ENCODE measurements at places on chromosomes 4 and X.

GRCh38 chr4:7651461-7651921 lies 216.8 kb upstream of the PSAPL1 start:
- peak; percentile 63 for DNase-seq

DNA sequence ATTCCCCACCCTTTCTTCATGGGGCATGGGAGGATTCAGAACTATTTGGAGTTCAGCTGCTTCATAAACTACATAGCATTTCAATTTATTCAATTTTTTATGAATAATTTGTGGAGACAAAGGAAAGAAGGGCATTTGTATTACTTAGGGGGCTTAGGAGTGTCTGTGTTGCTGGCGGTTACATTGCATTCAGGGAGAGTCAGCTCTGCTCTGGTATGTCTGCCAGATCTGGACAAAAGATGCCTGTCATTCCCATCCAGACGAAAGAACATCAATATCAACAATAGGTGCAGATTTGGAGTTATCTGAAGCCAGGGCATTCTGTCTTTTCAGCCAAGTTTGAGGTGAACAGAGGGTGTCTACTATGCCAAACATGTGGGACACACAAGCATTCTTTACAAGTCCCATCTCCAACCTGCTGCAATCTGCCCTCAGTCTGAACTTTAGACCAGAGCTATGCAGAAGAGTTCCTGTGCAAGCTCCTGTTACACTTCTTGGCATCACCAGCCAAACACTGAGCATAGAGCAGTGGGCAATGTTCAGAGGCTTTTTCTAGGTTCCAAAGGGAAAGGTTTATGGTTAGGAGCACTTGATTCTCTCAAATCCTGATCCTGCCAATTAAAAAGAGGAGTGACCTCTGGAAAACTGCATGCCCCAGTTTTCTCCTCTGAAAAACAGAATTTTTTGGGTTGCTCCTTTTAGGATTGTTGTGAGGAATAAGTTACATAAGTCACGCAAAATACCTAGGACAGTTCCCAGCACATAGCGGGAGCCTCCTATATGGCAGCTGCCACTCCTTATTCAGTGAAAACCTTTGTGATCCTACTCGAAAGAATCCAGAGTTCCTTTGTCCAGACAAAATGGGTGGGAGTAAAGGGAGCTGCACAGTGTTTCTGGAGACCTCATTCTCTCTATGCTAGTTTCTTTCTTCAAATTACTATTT lies 719.5 kb upstream of the SLIT2 start:
- DNase-seq = no peak

DNA sequence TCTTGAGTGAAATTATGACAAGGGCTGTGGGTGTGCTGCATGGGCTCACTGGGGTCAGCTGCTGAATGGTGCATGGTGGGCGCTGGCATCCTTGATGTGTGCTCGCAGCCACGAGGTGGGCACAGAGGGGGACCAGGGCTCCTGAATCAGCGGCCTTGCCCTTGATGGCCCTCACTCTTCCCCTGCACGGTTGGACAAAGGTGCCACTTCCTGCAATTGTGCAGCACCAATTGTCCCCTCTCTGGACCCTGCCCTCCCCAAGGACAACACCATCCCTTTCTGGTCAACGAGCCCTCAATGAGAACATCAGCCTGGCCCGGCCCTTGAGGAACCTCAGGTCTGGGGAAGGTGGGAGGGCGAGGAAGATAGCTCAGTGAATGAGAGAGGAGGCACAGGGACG lies 16.1 kb downstream of the ABLIM2 start:
- DNase-seq = no peak

GRCh38 chrX:123222920-123223319 lies 38.8 kb downstream of the GRIA3 start:
- DNase-seq = no peak

- DNase-seq = no peak
These were observed 111.2 kb downstream of the TTC29 start for GRCh38 chr4:146834263-146835034.

GRCh38 chr4:121148000-121148399 lies 16.1 kb downstream of the TNIP3 start:
- peak; percentile 56 for DNase-seq

- peak; percentile 48 for DNase-seq
These were observed 42.1 kb downstream of the RBPJ start for GRCh38 chr4:26362745-26363439.

GRCh38 chrX:2903366-2903765 lies 25.8 kb downstream of the ARSD start:
- no peak for DNase-seq

DNA sequence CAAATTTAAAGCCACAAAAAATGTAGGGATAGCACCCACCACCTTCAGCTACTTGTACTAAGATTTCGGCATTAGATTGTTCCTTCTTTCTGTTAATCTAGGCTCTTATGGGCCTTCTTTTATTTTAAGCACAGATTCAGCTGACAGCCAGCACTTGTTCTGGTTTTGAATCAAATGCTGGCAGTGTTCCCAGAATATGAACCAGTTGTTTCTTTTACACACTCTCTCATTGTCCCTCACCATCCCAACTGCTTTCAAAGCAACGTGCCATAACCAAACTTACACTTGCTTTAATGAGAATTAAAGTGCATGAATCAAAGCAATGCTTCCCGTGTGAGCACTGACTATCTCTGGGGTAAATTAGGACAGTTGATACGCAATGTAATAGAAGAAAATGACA lies 744.5 kb upstream of the FAM241A start:
- DNase-seq = peak; percentile 41

- DNase-seq = no peak
These were observed 19.7 kb downstream of the GABRB1 start for GRCh38 chr4:47050761-47051725.

- no peak for DNase-seq
These were observed 111.2 kb downstream of the GLRA3 start for GRCh38 chr4:174717828-174718227.

DNA sequence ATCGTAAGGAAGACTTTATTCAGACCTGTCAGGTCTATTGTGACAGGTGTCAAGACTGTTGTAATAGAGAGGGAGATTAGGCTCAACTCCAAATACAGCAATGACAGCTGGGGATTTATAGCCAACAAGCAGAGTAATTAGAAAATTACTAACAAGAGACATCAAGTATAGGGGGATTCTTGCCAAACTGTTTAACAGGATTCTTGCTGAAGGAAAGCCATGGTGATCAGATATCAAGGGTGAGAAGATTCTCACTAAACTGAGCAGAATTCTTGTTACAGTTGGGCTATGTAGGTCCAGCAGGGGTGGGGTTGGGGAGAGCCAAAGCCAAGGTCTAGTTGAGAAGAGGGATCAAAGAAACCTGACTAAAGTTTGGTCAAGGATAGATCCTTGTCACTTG lies 461.0 kb upstream of the GALNT7 start:
- no peak for DNase-seq

GRCh38 chrX:40908857-40909475 lies 173.6 kb upstream of the MED14 start:
- peak; percentile 74 for DNase-seq

DNA sequence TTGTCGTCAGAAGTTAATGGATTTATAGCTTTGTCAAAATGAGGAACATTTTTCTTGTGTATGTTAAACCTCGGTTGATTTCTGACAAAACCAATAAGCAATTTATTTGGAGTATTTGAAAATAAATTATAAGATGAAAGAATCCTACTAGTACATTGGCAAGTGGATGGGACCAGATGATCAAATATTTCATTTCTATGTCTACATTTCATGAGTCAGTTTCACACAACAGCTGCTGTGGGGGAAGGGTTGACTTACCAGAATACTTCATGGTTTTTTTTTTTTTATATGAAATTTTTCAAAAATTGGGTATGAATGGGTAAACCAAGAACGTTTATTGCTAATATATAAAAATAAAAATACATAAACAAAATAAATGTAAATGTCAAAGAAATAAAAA lies 39.4 kb downstream of the RAPGEF2 start:
- DNase-seq = peak; percentile 12

GRCh38 chrX:295136-295535 lies 14.0 kb downstream of the PLCXD1 start:
- no peak for DNase-seq

DNA sequence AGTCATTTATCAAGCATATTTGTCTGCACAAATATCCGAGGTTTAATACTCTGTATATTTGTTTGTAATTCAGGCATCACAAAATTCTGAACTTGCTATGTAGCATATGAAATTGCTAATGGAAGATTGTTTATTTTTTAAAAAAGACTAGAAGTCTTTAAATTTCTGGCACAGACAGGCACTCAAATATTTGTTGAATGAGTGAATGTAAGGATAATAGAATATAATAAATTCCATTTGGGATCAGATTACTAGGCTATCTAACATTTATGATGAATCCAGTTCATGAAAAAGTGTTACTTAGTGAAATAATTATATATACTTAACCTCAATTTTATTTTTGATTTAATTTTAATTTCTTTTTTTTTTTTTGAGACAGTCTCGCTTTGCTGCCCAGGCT lies 30.4 kb upstream of the TEC start:
- peak; percentile 70 for DNase-seq

DNA sequence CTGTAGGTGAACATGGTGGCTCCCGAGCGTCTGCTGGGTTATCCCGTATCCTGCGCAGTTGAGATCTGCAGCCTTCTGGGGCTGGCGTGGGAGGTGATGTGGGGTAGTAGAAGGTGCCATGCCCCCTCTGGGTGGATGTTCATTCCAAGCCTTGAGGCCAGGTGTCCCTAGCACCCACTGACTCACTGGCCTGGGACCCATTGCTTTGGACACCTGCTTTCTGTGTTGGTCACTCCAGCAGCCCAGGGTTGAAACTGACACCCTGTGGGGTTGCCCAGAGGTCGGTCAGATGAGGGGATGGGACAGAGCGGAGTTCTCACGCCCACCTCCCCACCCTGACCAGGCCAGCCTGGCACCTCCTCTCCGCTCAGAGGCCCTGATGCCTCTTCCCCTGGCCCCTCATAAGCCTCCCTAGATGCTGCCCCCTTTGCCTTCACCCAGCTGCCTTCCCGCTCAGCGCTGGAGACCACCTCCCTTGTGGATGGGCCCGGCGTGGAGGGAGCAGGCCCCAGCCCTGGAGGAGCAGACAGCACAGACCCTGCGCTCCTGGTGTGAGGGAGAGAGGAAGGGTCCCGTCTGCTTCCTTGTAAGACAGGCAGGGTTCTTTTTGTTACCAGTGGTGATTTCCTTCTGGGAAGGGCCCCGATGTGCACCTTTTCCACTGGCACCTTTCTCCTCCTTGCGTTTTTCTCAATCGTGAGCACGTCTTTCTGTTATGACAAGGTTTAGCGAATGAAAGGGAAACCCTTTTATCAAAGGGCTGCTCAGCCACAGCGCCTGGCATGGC lies 2.0 kb downstream of the DOK7 start:
- no peak for DNase-seq

GRCh38 chrX:112779139-112779538 lies 61.5 kb downstream of the AMOT start:
- DNase-seq = no peak

- no peak for DNase-seq
These were observed 66.4 kb downstream of the DIPK2B start for GRCh38 chrX:45134315-45134731.

DNA sequence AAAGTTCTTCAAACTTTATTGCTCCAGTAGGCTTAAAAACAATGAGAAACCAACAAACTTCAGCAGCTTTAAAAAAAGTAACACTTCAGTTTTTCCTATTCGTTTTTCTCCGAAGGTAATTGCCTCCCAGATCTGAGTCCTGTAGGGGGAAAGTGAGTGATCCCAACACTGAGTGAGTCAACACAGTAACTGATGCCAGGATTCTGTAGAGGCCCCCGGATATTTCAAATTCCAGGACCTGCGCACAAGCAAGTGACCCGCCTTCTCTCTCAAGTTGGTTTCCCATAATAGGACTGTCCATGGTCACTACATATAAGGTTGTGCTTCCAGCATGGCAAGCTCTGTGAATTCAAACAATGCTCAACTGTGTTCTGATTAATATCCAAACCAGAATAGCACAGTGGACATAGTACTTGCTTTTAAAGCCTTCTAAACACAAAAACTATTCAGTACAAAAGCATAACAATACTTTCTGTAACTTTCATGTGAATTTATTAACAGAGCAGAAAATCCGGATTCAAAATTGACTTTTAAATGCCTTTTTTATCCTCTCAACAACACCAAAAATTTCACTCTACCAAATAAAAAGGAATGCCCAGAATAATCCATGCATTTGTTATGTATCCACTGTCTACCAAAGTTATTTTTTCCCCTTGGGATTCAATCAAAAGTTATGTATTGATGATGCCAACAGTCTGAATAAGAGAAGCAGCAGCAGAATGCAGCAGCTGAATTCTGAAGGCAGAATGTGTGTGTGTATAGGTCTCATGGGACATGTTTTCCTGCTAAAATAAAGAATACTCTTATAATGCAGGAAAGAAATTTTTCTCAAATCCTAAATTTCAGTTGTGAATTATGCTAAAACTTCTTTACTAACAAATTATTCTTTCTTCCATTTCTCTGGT lies at the start of gene DMD:
DMD (minus strand) TSS at position 194 of the 905 bp plus-strand sequence. CDS start 237 bp downstream, outside the sequence.
- DNase-seq = no peak

GRCh38 chrX:30275498-30275897 lies 28.6 kb downstream of the MAGEB1 start:
- DNase-seq = peak; percentile 2

- DNase-seq = peak; percentile 7
These were observed 70.8 kb downstream of the ADRA2C start for GRCh38 chr4:3836756-3837601.

- DNase-seq = peak; percentile 79
These were observed 17.6 kb upstream of the NAT8L start for GRCh38 chr4:2041239-2042130.

- DNase-seq = no peak
These were observed 279.7 kb downstream of the CAMK2D start for GRCh38 chr4:113481820-113482219.

DNA sequence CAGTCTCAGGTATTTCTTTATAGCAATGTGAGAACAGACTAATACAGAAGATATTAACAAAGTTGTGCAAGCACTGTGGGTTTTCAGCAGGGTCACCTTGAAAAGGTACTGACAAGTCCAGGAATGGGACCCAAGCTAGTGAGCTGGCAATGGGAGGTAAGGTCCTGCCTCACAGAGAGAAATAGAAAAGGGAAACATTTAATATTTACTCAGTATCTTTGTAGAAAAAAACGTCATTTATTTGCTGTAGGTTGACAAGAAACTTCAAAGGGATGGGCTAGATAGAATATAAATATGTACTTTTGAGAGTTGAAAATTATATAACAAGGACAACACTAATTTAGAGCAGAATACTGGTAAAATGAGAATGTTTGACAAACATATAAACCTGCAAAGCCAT lies 89.0 kb downstream of the GPRIN3 start:
- no peak for DNase-seq

DNA sequence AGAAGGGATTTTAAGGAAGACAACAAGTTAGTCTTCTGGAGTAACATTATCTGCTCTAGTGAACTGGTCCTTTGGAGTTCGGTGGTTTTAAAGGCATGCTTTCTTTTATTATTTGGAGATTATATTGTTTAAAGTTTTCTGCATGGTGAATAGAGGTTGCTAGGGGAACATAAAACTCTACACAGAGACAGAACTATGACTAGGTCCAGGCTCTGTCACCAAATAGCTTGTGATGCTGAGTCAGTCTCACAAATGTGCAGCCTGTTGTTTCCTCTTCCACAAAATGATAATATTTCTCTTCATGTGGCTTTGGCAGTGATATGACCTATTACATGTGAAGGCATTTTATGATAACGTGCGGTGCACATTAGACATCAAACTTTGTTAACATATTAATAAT lies 132.6 kb downstream of the PACRGL start:
- DNase-seq = peak; percentile 31

GRCh38 chr4:186935901-186936300 lies 212.2 kb upstream of the FAT1 start:
- no peak for DNase-seq

Data from EL (cell line).